HFFc6 (cell line): ENCODE measurements at places on chromosomes 3 and 15. TPM values are rescaled to one million over a fixed set of nuclear protein-coding genes. Genes with fewer than 3 reads are reported as not detected.

The SERPINI2 gene
- not detected in 3 replicates for total RNA-seq

The PIERCE2 gene
- total RNA-seq, result 0.71 and 1.8 TPM in 2 replicates

The CP gene
- not detected in 2 replicates for total RNA-seq

The BCHE gene
- total RNA-seq, result not detected in 3 replicates

The BBS4 gene
- 12.6 to 12.8 TPM (median 12.6 TPM) in 3 replicates for total RNA-seq

The SLC28A2 gene
- total RNA-seq, result not detected in 3 replicates

The IFT122 gene
- 12.3 to 18.3 TPM (median 14.8 TPM) in 3 replicates for total RNA-seq

The CKMT1A gene
- not detected in 2 replicates for total RNA-seq

The SYNPR gene
- total RNA-seq, result not detected in 3 replicates

The IMPDH2 gene
- 189 to 228 TPM (median 211 TPM) in 3 replicates for total RNA-seq

The C3orf80 gene
- total RNA-seq, result 0.20 to 0.71 TPM (median 0.60 TPM) in 3 replicates

The NME9 gene
- total RNA-seq, result not detected in 3 replicates

The OXTR gene
- total RNA-seq, result 641 to 882 TPM (median 682 TPM) in 3 replicates

The DPPA4 gene
- 1.4 TPM in 1 of 3 replicates, not detected in the others for total RNA-seq

The NANOGP8 gene
- total RNA-seq, result not detected in 3 replicates

The TTLL13 gene
- not detected in 2 replicates for total RNA-seq

The GOLGA8T gene
- total RNA-seq, result not detected in 3 replicates

The DAPK2 gene
- total RNA-seq, result 2.0 to 5.4 TPM (median 2.5 TPM) in 3 replicates
